Amniotic epithelial cell (primary cell): ENCODE measurements at places on chromosomes 5 and 9.

DNA sequence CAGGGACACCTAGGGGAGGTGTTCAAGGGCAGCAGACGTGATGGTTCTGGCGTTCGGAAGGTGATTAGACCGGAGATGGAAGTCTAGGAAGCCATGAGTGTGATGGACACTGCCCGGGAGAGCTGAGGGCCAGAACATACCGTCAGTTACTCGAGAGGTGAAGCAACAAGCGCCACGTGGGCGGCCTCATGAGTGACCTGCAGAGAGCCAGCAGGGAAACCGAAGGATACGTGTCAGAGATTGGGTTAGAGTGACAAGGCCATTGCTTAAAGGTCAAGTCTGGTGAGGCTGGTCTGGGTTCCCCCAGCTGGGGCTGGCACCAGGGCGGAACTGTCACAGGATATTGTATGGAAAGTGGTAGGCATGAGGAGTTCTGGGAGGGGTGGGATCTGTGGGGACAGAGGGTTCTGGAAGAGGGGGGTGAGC, 60.0 kb downstream of the C9orf50 start:
- DNase-seq: peak; percentile 37

GRCh38 chr5:124394700-124395245, 351.7 kb downstream of the ZNF608 start:
- DNase-seq: no peak

DNA sequence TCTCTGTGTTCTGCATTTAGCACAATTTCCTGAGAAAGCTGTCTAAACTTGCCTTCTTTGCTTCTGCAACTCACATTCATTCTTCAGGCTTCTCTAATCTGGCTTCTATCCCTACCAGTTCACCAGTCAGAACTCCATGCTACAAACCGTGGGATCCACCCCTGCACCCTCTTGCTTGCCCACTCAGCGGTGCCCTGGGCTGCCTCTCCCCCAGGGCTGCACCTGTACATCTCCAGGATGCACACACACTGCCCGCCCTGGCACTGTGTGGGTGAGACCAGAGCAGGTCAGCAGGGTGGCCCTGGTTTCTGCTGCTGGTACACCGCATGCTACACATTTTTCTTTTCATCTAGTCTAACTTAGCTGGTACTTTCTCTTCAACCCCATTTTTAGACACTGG, 127.1 kb downstream of the FANCC start:
- DNase-seq: no peak

- DNase-seq: peak; percentile 75
Observed at GRCh38 chr5:171667341-171668096, 118.1 kb upstream of the SMIM23 start.
